Pancreas (tissue), 10 donors: ENCODE measurements at places on chromosomes 5 and 9. TPM values are rescaled to one million over a fixed set of nuclear protein-coding genes. Genes with fewer than 3 reads are reported as not detected.

Gene PCDHGC5
- total RNA-seq = 0.98 TPM

Gene TXNDC8
- total RNA-seq = not detected

Gene PCDHGB6
- 4.0 TPM for total RNA-seq

- no peak for DNase-seq
These were observed 120.1 kb downstream of the XRCC4 start for GRCh38 chr5:83197326-83197967.

DNA sequence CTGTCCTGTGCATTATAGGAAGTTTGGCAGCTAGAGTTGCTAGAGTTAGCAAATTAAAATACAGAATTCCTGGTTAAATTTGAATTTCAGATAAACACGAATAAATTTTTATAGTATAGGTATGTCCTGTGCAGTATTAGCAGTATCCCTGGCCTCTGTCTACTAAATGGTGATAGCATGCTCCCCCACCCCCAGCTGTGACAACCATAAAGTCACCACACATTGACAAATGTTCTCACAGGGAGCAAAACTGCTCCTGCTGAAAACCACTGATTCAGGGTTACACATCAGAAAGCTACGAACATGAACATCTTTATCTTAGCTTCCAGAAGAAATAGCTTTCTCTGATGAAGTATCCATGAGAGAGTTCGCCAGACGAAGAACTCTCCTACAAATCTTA lies 91.8 kb upstream of the CCDC112 start:
- DNase-seq = no peak

Gene CD274
- total RNA-seq = 0.63 TPM

Gene ACOT12
- 0.06 TPM for total RNA-seq

DNA sequence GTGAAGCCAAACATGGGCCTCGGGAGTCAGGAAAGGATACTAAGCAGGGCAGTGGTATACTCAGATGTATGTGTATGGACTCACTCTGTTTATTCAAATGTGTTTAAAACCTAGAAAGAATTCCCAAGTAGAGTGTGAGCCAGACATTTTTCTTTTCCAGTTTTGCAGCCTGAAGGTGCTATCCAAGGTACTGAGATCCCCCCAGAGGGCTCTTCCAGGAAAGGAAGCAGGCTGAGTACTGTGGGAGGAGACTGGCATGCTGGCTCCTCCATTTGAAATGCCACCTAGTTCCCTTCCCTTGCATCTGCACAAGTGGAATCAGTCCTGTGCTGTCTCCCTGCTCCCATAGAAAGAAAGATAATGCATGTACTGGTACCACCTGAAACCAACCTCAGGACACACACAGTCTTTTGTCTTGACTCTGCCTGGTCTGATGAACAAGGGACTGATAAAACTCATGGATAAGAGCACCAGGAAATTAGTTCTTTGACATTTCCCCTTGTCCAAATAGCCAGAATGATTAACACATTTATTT lies 85.9 kb downstream of the HRH2 start:
- DNase-seq = no peak

- DNase-seq = no peak
These were observed 159.5 kb downstream of the GABRG2 start for GRCh38 chr5:162227075-162227474.

- DNase-seq = no peak
These were observed 5.9 kb downstream of the LIX1 start for GRCh38 chr5:97136475-97136874.

Gene OMD
- total RNA-seq = 1.7 TPM

Gene NSUN2
- 15.7 TPM for total RNA-seq
